Nephron progenitor cell (in vitro differentiated cells): ENCODE measurements at places on chromosomes 2 and 18.

- no peak for DNase-seq
These were observed 102.4 kb downstream of the CABLES1 start for GRCh38 chr18:23237524-23238151.

DNA sequence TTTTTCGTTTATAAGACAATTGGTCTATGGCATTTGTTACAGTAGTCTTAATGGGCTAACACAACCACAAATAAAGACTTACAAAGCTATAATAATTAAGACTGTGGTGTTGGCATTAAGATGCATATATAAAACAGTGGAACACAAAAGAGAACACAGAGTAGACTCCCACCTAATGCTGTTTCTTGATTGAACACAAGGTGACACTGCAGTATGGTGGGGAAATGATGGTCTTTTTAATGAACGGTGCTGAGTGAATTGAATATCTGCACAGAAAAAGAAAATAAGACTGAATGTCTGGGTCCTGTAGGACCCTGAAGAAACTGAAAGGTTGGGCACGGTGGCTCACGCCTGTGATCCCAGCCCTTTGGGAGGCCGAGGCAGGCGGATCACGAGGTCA lies 1136.6 kb upstream of the NXPH2 start:
- DNase-seq, result no peak

- no peak for DNase-seq
These were observed 1081.9 kb downstream of the LRP1B start for GRCh38 chr2:141048951-141049350.

DNA sequence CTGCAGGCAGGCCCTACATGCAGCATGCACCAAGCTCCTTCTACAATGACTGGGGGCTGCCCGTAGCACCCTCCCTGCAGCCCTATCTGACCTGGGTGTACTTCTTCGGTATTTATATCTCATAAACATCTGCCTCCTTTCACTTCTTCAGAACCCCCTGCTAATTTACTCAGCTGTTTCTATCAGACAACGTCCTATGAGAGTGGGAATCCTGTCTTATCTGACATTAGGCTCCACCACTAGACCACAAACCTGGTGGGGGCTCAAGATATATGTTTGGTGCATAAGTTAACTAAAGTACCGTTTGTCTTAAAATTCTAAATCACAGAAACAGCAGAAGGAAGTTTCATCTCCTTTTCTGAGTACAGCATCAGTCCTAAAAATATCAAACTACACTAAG lies 10.6 kb downstream of the HSBP1L1 start:
- no peak for DNase-seq

DNA sequence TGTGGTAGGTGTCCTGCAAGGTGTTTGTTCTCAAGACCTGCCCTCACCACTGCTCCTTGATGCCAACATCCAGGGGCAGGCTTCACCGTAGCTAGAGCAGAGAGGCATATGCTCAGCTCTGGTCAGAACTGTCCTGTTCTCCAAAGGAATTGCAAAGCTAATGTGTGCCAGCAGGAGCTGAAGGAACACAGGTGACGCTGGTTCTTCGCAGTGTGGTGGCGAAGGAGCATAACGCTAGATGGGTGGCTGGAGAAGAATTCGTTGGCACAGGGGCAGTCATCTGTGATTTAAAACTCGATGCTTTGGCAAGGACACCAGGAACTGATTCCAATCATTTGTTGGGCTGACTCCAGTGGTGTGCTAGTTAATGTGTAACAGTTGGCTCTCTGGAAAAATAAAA lies 11.4 kb upstream of the PER2 start:
- DNase-seq, result no peak

DNA sequence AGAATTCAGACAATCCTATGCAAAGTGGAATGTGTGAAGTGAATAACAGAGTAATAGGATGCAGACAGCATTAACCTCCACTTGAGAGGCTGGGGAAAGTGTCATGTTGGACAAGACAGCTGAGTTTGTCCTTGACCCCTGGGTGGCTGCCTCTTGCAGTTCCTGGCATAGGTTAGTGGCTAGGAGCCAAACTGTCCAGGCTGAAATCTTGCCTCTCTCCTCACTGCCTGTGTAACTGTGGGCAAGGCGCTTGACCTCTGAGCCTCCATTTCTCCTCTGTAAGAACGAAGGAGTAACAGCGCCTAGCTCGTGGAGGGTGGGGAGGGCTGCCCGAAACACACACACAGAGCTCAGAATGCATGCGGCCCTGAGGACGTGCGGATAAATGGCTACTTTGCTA lies 34.8 kb upstream of the LDLRAD4 start:
- no peak for DNase-seq
